NCI-H1930 (cell line): ENCODE measurements at places on chromosomes 1 and 21.

- DNase-seq: no peak
Measured at GRCh38 chr1:228727681-228728171, 7.6 kb upstream of the RHOU start.

GRCh38 chr1:114130213-114130612 is 23.5 kb downstream of the SYT6 start:
- no peak for DNase-seq

GRCh38 chr21:17780539-17780938 is 38.6 kb downstream of the C21orf91 start:
- no peak for DNase-seq

DNA sequence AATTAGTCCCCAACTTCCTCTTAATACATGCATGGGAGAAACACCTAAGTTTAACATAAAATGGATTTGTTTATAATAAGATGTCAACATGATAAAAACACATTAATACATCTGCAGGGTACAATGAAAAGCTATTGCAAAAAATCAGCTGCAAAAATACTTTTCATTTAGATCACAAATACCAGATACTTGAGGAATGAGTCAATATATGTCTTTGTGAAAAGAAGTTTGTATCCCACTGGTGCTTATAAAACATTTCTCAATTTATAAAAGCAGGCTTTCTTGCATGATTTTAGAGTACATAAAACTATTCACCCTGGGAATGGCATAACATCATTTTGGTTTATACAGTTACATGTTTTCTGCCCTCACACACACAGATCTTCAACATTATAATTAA is 18.6 kb upstream of the PRKAA2 start:
- no peak for DNase-seq

- no peak for DNase-seq
Measured at GRCh38 chr1:191636345-191636744, 521.9 kb upstream of the RGS18 start.

DNA sequence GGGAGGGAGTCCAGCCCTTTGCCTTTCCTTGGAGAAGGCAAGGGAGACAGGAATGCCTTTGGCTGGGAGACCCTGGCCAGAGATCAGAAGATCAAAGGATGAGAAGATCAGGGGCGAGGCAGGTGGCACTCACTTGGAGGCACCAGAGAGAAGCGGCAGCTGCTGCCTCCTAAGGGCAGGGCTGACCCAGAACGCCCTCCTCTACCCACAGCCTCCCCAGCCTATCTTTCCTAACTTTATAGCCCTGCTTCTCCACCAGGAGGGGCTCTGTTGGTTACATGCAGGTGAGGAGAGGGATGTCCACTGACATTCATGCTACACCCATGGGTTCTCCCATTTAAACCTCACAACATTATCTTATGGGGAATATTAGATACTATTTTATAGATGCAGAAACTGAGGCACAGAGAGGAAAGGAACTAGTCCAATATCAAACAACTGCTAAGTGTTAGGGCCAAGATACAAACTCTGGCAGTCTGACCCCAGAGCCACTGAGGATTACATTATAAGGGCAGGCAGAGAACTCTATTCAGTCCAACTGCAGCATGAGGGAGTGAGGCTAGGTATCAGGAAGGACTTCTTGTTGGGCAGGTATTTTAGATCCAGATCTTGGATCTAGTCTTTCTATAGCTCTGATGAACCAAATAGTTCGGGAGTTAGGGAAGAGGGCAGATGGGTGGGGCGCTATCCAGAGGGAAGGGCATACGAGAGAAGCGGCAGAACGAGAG is 19.9 kb downstream of the LGR6 start:
- no peak for DNase-seq

DNA sequence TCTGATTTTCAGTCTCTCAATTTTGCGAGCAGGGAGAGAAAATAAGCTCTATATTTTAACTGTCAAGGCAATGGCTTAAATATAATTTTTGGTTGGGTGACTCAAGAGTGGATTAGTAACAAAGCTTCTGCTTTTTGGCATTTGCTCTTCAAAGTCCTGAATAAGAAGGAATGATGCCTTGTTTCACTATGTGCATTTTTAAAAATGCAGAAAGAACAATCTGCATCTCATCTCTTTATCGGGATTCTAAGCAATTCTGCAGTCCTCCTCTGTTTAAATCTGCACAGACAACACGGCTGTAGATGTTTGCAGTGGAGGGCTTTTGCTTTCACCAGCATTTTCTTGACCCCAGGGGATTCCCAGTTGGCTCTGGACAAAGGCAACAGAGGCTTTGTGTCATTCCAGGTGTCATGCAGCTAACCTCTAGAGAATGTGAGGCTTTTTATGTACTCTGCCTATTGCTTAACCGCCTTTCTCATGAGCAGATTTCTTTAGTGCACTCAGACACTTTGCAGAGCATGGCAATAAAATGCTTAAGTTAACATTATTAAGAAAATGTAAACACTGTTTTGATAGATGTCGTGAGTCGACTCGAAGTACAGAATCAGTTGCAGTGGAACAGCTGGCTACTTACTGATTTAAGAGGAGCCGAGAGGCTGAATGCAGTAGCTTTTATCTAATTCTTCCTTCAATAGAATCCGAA is 783.2 kb upstream of the NEGR1 start:
- DNase-seq: peak; percentile 100

GRCh38 chr1:237219751-237220642 is 178.0 kb downstream of the RYR2 start:
- no peak for DNase-seq

DNA sequence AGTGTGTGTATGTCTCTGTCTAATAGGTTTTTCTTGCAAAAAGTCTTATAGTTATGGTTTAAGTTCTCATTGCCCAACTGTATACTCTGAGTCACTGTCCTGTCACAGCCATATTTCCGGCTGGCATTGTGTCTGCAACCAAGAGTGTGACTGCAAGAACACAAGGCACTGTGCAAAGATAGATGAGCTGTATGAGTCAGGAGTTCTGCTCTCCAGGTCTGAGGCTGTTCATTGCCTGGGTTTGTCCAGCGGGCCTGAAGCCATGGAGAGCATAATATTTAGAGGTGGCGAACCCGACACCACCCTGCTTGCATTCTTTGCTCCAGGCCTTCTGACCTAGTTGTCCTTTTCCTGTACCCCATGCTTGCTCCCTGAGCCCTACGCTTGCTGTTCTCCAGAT is 50.9 kb upstream of the CNIH3 start:
- no peak for DNase-seq

DNA sequence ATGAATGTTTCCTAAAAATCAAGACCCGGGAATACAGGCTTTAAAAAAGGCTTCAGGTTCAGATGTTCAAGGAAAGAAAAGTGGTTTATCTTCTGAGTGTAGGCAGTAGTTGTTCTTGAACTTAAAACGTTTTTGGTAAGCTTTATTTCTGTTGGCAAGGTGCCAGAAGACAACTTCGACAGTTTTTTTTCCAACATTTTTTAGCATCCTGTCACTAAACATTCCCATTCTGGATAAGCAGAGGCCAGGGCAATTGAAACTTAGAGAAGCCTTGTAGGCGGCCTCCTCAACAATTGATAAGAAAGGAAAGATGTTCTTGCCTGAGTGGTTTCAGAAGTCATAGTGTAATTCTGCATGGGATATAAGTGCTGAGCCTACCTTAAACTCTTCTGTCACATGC is 66.7 kb downstream of the PATJ start:
- DNase-seq: no peak

DNA sequence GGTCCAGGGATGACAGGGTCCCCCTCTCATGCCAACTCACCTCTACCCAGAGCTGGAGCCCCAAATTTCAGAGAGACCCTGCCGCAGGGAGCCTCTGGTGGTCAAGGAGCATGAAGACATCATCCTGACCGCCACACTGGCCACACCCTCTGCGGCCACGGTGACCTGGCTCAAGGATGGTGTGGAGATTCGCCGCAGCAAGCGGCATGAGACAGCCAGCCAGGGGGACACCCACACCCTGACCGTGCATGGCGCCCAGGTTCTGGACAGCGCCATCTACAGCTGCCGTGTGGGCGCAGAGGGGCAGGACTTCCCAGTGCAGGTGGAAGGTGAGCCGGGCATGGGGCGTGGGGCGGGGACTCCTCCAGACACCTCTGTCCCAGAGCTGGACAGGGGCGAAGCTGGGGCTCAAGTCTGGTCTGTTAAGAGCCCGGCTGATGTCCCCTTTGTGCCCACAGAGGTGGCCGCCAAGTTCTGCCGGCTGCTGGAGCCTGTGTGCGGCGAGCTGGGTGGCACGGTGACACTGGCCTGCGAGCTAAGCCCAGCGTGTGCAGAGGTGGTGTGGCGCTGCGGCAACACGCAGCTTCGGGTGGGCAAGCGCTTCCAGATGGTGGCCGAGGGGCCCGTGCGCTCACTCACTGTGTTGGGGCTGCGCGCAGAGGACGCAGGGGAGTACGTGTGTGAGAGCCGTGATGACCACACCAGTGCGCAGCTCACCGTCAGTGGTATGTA is 66.0 kb downstream of the OBSCN start:
- no peak for DNase-seq

- no peak for DNase-seq
Measured at GRCh38 chr1:169959686-169960085, 66.0 kb upstream of the SCYL3 start.

DNA sequence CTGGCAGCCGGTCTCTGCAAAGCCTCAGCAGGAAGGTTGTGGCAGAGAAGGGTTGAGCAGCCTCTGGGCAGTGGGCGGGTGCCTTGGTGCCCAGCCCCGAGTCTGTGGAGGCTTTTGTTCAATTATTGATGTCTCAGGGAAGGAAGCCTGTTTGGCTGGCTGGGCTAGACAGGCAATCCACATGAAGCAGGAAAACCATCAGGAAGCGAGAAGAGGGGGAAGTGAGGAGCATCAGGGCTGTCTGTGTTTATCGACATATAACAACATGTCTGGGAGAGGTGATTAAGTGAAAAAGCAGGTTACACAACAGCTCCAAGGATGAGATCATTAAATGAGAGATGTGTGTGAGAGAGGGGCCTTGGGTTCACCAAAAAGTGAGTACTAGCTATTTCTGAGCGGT is 105.4 kb downstream of the UBE2U start:
- DNase-seq: no peak

GRCh38 chr1:111227851-111228747 is 586 bp downstream of the CHI3L2 start:
- no peak for DNase-seq

- no peak for DNase-seq
Measured at GRCh38 chr1:223741861-223742260, 29.5 kb downstream of the CAPN2 start.

- DNase-seq: no peak
Measured at GRCh38 chr1:37666241-37666867, 26.0 kb upstream of the CDCA8 start.

- DNase-seq: no peak
Measured at GRCh38 chr1:112043901-112044300, 54.4 kb upstream of the KCND3 start.

GRCh38 chr1:114346480-114347029 is 164.4 kb downstream of the TRIM33 start:
- DNase-seq: peak; percentile 92

GRCh38 chr1:163523375-163524029 is 201.7 kb downstream of the NUF2 start:
- no peak for DNase-seq

DNA sequence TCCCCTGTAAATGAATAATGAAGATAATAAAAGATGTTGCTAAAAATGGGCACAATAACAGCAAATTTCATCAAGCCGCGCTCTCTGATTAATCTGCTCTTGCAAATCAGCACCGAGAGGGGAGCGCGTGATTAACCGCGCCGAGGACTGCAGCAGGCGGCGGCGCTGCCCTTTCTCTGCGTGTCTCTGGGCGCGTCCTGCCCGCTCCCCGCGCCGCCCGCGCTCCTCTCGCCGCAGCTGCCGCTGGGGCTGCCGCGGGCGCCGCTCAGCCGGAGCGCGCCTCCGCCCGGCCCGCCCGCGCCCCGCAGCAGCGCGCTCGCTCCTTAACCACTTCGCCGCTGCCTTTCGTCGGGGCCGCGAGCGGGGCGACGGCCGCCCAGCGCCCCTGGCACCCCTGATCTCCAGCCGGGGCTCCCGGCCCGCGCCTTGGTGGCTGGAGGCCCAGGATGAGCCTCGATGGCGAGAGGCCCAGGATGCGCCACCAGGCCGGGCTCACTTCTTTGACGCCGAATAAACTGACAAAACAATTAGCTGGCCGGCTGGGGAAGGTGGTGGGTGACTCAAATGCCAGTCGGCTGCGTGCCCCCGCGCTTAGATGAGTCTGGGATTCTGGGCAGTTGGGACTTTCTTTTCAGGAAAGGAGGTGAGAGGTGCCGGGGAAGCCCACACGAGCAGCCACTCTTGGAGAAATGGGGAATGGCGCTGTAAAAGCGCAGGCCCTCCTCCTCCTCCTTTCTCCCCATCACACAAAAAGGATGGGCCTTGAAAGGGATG is 221.4 kb upstream of the PKN2 start:
- peak; percentile 20 for DNase-seq

GRCh38 chr1:23967871-23968270 is 8.2 kb downstream of the PNRC2 start:
- no peak for DNase-seq

DNA sequence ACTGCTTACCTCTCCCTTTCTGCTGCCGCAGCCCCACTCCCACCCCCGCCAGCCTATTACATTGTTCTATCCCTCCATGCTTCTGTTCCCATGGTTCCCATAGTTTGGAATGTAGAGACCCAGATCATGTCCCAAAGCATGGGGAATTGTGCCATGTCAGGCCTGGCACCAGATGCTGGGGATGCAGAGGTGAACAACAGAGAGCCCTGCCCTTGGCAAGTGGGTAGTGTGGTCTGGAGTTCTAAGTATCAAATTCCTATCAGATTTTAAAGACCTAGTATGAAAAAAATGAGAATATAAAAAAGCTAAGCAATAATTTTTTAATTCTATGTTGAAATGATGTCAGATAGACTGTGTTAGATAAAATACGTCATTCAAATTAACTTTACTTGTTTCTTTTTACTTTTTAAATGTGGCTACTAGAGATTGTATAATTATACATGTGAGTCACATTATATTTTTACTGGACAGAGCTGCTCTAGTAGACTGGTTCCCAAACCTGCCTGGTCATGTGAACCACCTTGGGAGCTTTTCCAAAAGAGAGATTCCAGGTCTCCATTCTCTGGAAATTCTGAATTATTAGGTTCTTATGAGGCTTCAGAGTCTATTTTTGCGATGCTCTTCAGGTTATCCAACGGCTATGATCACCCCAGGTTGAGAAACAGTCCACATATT is 113.0 kb upstream of the DAB1 start:
- DNase-seq: no peak
